ENCODE measurements at places on chromosomes 7 and 10.

DNA sequence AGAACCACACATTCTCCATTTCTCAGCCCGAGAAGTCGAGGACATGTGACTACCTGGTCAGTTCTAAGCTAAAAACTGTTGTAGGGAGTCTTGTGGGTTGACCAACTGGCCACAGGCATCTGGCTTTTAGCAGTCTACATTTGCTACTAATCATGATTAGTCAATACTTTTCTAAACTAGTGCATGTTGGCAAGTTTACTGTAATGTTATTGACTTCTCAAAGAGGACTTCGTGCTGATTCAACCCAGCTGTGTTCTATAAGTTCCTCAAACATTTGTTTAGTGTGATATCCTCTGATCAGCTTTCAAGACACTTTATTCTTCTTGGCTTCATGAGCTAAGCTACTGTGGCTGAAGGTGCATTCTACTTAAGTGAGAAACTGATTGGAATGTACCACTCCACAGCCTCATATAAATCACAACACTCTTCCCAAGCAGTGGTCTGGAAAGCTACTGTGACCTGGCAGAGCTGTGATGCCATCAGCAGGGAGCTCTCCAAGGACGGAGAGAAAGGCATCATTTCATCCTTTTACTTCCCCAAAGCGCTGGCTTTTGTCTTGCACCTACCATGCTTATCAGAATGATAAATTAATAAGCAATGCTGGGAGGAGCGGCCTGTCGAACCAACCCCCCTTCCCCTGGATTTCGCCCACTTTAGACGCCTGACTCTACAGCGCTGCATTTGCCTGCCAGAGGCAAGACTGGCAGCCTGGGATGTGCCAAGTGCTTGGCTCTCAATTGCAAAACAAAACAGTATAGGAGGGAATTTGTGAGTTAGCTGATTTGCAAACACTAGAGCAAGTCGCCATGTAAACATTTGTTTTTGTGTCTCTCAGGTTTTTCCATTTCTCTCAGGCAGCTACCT lies 206.7 kb upstream of the PLXNA4 start:
- no peak for DNase-seq

DNA sequence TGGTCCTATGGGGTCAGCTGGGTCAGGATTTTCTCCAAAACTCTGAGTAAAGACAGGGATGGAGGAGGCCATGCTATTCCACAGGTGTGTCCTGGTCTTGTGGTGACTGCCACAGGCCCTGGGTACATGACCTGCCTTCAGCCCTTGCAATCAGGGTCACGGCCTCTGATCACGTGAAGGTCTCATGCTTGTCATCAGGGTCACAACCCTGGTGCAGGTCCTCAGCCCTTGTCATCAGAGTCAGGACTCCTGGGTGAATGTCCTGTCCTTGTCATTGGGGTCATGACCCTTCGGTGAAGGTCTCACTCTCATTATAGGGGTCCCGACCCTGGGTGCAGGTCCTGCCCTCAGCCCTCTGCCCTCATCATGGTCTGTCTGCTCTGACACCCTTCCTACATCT lies 21.9 kb upstream of the TBRG4 start:
- DNase-seq: no peak

GRCh38 chr10:29543715-29544114 lies 91.1 kb downstream of the SVIL start:
- DNase-seq: no peak

DNA sequence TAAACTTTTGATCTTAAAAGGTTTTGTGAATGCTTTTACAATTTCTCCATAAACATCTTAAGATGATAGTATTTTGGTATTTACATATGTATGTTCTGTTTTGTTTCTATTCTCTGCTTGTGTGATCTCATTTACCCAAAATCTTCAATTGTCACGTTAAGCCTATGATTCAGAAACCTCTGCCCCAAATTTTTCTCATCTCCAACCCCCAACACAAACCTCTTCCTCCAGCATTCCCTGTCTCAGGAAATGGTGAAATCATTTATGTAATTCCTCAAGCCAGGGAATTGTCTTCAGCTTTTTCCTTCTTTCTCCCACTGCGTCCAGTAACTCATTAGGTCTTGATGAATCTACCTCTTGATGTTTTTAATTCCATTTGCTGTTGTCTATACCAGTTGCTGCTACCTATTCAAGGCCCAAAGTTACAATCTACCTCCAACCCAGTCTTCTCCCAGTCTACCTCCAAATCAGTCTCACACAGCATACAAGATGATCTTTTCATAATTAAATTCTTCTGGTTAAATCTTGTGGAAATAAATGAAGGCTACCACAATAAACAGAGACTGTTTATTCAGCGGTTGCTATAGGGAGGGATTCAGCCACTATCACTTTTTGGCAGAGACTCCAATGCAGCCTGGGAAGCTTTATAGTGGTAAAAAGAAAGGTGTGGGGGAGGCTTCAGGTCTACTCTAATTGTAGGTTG lies 5.8 kb downstream of the CFAP69 start:
- DNase-seq: no peak

GRCh38 chr7:132654150-132654549 lies 77.9 kb upstream of the PLXNA4 start:
- peak; percentile 19 for DNase-seq

GRCh38 chr7:154906201-154906600 lies 96.7 kb downstream of the PAXIP1 start:
- DNase-seq: no peak

DNA sequence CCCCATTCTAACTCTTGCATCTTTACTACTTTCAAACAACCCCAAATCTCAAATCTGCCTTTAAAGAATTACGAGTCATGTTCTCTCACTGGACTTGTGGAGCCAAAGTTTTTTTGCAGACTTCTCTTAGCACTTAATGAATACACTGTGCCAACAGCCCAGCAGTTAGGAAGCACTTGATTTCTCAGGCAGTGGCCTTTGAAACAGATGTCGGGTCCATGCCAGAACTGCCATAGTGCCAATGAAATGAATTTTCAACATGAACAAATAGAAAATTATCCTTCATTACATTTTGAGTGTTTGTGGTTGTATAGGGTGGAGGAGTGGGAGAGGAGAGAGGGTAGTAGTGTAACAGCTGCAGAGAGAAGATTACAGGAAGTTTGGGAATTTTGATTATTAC lies 5.9 kb downstream of the BORCS7 start:
- no peak for DNase-seq

DNA sequence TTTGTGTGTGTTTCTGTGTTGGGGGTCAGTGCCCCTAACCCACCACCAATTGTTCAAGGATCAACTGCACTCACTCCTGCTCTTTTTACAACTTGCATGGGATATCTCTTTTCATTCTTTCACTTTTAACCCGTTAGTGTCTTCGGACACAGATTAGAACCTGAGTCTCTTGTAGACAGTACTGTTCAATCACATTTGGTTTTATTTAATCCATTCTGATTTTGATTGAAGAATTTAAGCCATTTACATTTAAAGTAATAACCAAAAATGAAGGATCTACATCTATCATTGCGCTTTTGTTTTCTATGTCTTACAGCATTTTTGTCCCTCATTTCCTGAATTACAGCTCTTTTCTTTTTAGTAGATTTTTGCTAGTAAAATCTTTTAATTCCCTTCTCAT lies 43.6 kb downstream of the ZNF248 start:
- DNase-seq: no peak

GRCh38 chr10:91909117-91909677 lies at the start of gene FGFBP3:
Gene FGFBP3 (minus strand): TSS chr10:91909486. CDS start chr10:91908969, 517 bp downstream.
- peak; percentile 26 for DNase-seq

DNA sequence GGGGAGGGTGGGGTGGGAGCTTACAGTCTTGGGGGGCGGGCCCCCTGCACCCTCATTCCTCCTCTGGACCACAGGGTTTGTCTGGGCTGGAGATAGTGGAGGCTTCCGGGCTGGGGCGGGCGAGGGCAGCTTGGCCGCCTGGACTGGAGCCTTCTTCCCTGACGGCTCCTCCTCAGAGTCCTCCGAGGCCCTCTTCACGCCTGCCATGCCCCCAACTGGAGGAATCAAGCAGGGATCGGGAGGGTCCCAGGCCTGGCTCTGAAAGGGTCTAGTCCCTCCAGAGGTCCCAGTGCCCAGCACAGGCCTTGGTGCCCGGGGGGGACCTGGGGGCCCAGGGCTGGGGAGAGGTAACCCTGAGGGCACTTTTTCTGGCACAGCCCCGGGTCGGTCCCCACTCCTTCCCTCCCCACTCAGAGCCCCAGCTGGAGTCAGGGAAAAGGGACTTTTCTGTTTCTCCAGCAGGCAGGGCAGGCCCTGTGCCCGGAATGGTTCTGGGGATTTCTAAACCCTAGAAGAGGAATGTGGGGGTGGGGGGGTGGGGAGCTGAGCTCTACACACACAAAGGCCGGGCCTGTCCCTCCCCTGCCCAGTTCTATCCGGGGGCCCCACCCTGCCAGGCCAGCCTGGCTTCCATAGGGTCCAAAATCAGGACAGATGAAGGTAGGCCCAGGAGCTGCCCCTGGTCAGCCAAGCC lies 11.6 kb downstream of the MICALL2 start:
- DNase-seq: no peak

- no peak for DNase-seq
Measured at GRCh38 chr7:152341039-152341913, 94.5 kb downstream of the KMT2C start.

DNA sequence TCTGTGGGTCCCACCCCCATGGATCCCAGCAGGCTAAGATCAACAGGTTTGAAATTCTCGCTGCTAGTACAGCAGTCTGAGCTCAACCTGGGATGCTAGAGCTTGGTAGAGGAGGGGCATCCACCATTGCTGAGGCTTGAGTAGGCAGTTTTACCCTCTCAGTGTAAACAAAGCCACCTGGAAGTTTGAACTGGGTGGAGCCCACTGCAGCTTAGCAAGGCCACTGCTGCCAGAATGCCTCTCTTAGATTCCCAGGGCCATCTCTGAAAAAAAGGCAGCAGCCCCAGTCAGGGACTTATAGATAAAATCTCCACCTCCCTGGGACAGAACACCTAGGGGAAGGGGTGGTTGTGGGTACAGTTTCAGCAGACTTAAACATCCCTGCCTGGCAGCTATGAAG lies 190.0 kb upstream of the CACNA2D1 start:
- no peak for DNase-seq

- no peak for DNase-seq
Measured at GRCh38 chr10:79028451-79029010, 40.2 kb upstream of the ZMIZ1 start.

DNA sequence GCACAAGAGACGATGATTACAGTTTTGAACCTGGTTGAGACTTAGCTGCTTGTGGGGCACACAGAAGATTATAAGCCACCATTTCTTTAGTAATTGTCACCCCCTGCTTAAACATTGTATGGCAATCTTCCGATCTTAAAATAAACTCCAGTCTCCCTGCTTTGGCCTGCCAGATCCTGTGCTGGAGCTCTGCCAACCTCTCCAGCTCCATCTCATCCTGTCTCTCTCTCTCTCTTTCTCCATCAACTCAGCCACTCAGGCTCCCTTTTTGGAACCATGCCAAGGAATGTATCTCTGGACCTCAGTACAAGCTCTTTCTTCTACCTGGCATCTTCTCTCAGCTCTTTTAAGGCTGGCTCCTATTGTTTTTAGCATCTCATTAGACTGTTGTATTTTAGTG lies 1053.2 kb downstream of the REEP3 start:
- no peak for DNase-seq

DNA sequence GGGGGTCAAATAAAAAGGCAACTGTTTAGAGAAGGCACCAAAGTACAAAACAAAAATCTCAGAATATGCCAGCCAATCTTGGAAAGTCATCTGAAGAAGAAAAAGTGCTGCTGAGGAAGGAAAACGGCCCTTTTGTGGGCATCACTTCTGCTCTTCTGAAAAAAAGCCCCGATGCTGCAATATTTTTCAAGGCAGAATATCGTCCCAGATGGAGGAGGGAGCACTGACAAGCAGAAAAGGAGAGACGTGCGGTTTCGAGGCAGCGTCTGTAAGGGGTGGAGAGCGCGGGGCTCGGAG lies 959 bp upstream of the ATRNL1 start:
- no peak for DNase-seq

DNA sequence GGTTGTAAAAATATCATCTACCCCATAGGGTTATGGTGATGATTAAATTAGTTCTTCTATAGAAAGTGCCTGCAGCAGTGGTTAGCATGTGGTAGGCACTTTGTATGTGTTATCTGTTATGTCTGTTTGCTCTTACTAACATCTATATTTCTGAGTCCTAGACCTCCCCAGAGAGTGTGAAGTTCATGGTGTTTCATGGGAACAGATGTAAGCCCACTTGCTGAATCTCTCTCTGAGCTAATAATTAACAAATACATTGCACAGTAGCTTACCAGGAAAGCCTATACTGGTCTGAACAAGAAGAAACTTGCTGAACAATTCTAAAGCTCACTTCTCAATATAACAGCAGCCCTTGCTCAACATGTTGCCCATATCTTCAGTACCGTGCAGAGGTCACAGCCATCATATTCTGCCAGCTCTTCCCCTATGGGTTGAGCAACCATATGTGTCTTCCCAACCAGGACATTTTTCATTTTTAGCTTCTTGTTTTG lies 100.1 kb downstream of the NPSR1 start:
- DNase-seq: no peak

DNA sequence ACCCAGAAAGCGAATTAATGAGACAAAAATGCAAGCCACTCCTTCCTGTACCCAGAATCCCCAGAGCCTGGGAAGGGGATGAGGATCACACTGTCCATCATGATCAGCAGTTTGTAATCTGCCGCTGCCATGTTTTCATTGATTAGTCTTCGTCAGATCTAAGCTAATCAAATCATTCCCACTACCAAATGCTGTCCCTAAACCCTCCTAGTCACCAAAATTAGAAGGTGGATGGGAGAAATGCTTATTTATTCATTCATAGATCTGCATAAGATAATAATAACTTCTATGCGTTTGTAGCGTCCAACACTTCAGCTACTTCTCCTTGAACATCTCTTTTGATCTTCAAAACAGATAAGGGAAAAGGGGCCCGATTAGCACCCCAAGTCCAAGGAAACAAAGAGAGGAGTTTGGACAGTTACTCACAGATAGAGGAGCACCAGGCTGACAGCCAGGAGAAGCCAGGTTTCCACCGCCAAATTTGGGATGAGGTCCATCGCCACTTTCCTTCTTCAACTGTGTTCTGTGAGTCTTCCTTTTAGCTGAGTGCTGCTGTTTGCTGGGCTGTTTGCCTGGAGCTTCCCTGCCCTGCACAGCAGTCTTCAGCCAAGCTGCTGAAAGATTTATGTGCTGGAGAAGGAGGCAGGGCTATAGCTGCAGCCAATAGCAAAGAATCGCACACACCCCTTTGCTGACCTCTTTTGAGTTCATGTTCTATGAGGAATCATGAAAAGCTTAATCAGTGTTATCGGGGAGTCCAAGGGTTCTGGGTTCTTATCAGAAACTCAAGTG lies at the start of gene CYP3A5:
Gene CYP3A5, minus strand, starts transcription at position 597 of the 792 bp plus-strand sequence. Its CDS starts 100 bp downstream, at position 497.
- DNase-seq: no peak

DNA sequence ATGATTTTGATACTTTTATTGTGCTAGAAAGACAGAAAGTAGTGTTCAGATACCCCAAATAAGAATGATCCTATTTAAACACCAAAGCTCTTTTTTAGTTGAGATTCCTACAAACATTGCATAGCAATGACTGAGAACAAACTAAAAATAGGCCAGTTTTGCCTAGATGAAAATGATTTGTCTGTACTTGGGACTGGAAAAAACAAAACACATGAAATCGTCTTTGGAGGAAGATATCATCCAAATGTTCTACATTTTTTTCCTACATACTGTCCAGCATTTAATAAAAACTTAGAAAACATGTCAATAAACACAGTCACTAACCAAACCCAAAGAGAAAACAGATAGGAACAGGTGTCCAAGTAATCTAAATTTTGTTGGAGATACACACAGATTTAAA lies 111.6 kb upstream of the MEOX2 start:
- no peak for DNase-seq
